Stimulated activated CD4-positive, alpha-beta T cell treated with anti-CD3 and anti-CD28 coated beads, Interleukin-12 subunit alpha, Interleukin-12 subunit beta, amount 100 ng/mL, for 24 hours (primary cell): ENCODE measurements at places on chromosomes 7 and 10.

- no peak for DNase-seq
Observed at GRCh38 chr7:485188-486081, 34.2 kb downstream of the PDGFA start.

- no peak for DNase-seq
Observed at GRCh38 chr10:130541090-130541489, 404.9 kb downstream of the GLRX3 start.

- no peak for DNase-seq
Observed at GRCh38 chr7:140213684-140214074, 36.9 kb upstream of the KDM7A start.

GRCh38 chr10:7587168-7587864 is 79.5 kb downstream of the ITIH5 start:
- DNase-seq: no peak

GRCh38 chr7:151699147-151699927 is 177.6 kb downstream of the PRKAG2 start:
- DNase-seq: no peak

- DNase-seq: no peak
Observed at GRCh38 chr10:1553951-1554350, 183.4 kb downstream of the ADARB2 start.

DNA sequence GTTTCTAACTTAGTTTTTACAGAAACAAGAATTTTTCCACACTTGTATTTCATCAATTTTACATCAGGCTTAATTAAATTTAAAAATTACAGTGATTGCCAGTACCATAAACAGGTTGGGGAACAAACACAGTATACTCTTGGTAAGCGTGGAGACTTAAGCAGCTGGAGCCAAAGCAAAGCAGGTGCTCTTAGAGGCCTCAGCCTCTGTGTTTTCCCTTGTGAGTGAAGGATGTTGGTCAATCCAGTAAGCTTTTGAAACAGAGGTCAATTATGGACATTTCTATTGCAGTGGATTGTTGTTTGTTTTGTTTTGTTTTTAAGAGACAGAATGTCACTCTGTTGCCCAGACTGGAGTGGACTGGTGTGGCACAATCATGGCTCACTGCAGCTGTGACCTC is 100.6 kb upstream of the CELF2 start:
- DNase-seq: no peak

GRCh38 chr7:157829491-157829890 is 492.7 kb downstream of the DNAJB6 start:
- DNase-seq: no peak

GRCh38 chr7:49926720-49927119 is 153.3 kb downstream of the VWC2 start:
- no peak for DNase-seq

- no peak for DNase-seq
Observed at GRCh38 chr10:7810443-7810842, 7.9 kb upstream of the TAF3 start.

- no peak for DNase-seq
Observed at GRCh38 chr10:106978756-106979155, 185.8 kb downstream of the SORCS1 start.

GRCh38 chr7:99500637-99501009 is 542 bp upstream of the ZNF394 start:
- no peak for DNase-seq

- DNase-seq: no peak
Observed at GRCh38 chr7:154568346-154568745, 434.6 kb downstream of the PAXIP1 start.

- no peak for DNase-seq
Observed at GRCh38 chr7:95886501-95887090, 114.2 kb downstream of the DYNC1I1 start.

DNA sequence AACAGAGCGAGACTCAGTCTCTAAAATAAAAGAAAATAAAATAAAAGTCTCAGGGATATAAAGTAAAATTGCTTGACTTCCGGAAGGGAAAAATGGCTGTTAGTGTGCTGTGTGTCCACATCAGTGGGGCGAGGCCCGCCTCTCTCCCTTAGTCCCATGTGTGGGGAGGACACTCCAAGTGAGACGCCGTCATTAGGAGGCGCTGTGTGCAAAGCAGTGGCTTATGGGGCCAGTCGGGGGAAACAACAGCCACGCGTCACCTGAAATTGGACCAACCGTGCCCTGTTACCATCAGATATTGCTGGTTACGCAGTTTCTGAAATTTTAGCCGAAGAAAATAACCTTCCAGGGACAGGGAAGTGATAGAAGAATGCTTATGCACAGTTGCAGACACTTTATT is 15.8 kb downstream of the SFXN4 start:
- DNase-seq: no peak

DNA sequence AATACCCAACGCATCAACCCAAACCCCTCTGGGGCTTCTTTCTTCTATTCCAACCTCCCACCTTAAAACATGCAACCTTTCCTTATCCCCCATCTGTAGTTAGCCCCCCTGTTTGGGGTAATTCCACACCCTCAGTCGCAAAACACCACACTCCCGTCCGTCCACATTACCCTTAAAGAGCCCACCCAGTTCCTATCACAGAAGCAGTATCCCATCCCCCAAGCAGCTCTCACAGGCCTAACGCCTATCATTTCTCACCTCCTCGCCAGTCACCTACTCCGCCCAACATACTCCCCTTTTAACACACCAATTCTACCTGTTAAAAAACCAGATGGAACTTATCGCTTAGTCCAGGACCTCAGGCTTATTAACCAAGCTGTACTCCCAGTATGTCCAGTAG is 63.7 kb downstream of the LRRC17 start:
- no peak for DNase-seq

- DNase-seq: peak; percentile 14
Observed at GRCh38 chr10:14389981-14390590, 59.4 kb upstream of the FRMD4A start.

DNA sequence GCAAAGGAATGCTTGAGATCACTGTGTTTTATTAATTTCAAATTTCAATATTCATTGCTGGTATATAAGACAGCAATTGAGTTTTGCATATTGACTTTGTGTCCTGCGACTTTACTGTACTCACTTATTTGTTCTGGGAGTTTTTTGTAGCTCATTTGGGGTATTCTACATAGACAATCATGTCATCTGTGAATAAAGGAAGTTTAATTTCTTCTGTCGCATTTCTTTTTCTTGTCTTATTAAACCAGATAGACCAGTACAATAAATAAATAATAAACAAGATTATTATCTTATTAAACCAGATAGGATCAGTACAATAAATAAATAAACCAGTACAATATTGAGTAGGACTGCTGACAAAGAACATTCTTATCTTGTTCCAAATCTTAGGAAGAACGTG is 448.2 kb downstream of the RPS24 start:
- DNase-seq: no peak

DNA sequence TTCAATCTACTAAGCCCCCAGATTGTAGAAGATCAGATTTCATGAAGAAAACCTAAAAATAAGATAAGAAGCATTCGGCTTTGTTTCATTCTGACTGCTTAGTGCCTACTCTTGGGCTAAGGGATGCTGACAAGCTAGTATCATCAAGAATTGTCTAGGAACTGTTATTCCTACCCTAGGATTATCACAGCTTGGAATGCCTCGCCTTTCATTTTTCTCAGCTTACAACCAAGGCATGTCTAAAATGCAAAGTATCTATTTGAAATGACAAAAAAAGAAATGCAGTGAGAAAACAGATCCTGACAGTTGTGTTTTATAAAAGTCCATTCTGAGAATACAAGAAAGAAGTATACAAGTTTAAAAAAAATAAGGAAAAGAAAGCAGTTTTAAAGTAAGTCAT is 441.0 kb downstream of the KCNMA1 start:
- DNase-seq: no peak

DNA sequence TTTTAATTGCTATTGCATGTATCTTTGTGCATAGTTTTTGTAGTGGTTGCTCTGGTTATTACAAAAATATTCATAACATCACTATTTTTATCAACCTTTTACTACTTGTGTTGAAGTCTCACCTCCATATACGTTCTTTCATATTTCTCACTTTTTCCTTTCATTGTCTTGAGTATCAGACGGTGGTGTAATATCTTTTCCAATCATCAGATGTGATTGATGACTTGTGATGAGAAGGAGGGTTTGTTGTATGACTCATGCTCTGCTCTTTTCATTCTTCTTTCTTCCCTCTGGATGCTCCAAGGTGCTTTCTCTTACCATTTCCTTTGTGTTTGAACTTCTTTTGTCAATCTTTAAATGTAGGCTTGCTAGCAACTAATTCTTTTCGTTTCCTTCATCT is 310.2 kb downstream of the TNS3 start:
- DNase-seq: no peak

- no peak for DNase-seq
Observed at GRCh38 chr10:62302760-62303159, 34.1 kb upstream of the RTKN2 start.

- peak; percentile 69 for DNase-seq
Observed at GRCh38 chr10:47340608-47341170, 7.5 kb upstream of the RBP3 start.

DNA sequence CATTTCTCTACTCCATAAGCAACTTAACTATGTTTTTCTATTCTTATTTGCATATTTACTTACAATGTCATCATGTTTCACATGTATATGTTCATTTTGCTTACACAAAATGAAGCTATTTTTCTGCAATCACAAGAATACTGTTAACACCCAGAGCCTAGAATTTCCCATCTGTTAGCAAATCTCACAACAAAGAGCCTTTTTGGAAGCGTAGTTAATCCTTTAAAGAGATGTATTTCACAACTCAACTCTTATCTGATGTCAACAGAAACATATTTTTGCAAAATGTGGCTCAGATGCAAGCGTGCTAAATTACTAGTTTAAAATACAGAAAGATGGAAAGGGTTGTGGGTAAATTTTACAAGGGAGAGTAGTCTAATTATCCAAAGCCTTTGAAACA is 110.6 kb upstream of the COL1A2 start:
- DNase-seq: no peak

DNA sequence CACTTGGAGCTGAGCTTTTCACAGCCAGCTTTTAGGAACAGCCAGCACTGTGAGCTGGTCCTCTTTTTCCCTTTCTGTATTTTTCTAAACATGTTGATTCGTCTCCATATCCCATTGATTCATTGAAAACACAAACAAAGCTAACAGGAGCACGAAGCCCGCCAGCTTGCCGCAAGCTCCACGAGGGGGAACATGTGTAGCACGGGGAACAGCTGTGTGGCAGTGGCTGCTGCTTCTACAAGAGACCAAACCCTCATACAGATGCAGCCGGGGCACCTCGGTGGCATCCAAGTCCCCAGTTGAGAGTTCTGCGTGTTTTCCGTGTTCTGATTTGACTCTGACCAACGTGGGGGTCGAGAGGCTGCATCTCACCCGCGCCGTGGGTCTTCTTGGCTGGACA is 80.8 kb upstream of the SH2B2 start:
- no peak for DNase-seq

- DNase-seq: no peak
Observed at GRCh38 chr10:3807928-3808496, 23.0 kb upstream of the KLF6 start.

GRCh38 chr7:54426406-54426805 is 115.8 kb upstream of the VSTM2A start:
- DNase-seq: no peak

GRCh38 chr7:46812101-46812675 is 769.7 kb downstream of the TNS3 start:
- DNase-seq: no peak

DNA sequence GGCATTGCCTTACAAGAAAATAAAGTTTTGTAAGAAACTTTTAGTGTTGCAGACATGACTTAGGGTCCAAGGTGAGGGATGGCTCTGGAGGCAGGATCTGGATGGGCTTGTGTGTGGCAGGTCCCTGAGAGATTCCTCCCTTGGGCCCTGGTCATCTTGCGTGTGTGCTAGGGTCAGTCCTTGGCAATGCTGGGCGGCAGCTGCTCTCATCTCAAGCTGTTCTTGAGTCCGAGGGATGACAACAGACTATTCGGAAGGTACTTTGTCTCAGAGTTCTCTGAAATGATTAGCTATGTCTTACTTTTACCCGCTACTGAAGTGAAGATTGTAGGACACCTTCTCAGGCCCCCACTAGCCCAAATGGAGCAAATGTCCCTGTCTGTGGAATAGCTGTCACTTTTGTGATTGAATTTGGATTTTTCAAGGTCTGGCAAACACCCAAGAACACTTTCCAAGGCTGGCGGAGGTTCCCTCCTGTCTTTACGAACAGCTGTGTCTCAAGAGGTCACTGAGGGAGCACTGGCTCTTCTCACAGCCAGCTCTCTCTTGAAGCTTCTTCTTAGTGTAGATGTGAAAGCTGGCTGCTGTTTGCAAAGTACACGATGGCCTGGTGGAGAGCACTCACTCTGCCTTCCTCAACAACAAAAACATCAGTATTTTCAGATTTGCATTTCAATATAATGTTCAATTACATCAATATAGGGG is 253.6 kb downstream of the STK31 start:
- no peak for DNase-seq

- no peak for DNase-seq
Observed at GRCh38 chr10:34384372-34384771, 430.7 kb downstream of the PARD3 start.

GRCh38 chr7:47688311-47689100 is 106.6 kb upstream of the TNS3 start:
- DNase-seq: no peak

DNA sequence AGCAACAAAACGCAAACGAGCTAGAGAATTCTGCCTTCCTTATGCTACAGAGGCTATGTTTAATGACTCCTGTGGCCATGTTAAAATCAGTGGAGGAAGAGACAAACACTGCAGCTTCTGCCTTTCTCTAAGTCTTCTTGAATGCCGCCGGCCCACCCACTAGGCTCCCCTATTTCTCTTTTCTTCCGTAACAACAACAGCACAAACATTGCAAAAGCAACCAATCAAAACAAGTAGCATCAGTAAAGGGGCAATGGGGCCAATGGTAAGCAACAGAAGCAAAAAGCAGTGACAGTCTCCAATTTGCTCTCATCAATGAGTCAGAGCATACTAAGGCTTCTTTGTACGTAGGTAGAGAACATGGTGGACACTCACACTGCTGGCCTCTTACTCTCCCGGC is 26.8 kb downstream of the DNAJC1 start:
- DNase-seq: no peak

GRCh38 chr7:145175366-145175765 is 339.5 kb upstream of the TPK1 start:
- no peak for DNase-seq

DNA sequence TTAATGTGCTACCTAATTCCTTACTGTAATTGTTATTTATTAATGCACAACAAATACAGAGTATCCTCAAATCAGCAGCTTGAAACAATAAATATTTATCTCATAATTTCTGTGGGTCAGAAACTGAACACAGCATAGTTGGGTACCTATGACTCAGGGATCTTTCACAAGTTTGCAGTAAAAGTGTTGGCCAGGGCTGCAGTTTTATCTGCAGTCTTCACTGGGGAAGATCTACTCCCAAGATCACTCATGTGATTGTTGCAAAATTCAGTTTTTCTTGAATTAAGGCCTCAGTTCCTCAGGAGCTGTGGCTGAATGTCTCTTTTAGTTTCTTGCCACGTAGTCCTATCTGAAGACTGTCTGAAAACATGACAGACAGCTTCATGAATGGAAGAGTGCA is 237.8 kb downstream of the ZWINT start:
- no peak for DNase-seq

- DNase-seq: no peak
Observed at GRCh38 chr7:11434366-11434765, 397.6 kb downstream of the THSD7A start.

GRCh38 chr10:32156031-32156495 is 99.8 kb upstream of the KIF5B start:
- DNase-seq: no peak

GRCh38 chr7:25839084-25839769 is 312.8 kb upstream of the NFE2L3 start:
- no peak for DNase-seq
